ENCODE measurements at places on chromosomes 2 and 18.

DNA sequence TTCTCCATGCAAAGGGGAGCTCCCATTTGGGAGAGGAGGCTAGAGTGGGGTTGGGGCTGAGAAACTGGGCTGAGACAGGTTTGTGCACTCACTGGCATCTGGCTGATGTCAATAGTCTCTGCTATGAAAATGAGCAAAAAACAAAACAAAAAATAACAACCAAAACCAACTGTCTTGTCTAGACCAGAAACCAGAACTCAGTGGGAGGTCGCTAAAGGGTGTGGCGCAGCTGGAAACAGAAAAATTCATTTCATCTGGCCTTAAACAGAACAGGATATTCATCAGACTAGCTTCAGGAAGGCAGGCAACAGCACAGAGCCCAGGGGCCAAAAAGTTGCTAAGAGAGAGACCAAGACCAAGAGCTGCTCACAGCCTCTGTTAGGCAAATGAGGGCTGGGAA, 126.1 kb downstream of the THNSL2 start:
- no peak for DNase-seq

DNA sequence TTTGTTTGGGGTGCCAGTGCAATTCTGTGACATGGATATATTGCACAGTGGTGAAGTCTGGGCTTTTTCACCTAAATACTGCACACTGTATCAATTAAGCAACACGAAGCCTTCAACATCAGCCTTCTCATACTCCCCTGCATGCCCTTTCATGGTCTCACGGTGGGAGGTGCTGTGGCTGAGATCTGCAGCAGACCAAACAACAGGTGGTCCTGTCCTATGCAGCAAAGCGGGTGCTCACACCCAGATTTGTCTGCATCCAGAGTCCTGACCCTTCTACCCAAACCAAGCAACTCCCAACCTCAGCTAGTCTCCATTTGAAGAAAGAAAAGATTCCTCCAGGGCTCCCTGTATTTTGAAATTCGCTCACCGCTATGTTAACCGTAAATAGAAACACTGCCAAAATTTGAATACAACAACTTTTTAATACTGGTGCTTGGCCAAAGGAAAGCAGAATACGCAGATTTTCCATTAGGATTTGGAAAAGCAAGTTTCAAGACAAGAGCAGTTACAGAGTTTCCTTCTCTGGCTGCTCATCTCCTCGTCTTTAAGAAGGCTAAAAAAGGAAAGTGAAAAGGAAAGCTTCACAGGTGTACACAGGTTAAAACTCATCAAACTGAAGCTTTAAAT, 34.9 kb downstream of the FAM168B start:
- no peak for DNase-seq

DNA sequence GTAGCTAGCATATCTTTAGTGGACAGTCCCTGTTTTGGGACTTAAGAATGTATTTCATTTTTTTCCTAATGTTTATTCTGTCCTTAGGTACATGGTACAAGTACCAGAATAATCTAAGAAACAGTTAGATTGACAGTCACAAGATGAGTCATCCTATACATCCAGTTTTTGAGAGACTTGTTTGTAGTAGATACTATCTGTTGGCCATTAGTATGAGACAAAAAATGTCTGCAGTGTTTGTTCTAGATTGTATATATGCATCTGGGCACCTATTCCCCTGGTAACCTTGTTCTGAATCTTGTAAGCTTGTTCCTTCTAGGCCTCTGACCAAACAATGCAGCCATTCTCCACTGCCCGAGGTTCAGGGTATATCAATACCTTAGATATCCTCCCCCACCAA, 1343.5 kb downstream of the SUCLG1 start:
- DNase-seq, result no peak

DNA sequence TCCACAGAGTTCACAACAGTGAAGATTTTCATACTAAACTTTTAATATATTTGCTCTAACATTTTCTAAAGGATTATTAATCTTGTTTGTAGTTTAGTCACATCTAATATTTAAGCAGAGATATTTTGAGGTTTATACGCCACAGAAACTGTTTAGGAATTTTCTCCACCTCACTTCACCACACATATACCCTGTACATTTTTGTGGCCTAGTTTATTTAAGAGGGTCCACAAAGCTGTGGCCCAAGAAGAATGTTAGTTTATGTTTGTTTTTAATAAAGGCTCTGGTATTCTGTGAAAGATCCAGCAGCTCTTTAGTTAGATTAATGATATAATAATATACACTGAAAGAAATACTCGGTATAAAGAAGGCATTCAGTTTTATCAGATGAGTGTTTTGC, 132.7 kb upstream of the TTC27 start:
- DNase-seq, result no peak

DNA sequence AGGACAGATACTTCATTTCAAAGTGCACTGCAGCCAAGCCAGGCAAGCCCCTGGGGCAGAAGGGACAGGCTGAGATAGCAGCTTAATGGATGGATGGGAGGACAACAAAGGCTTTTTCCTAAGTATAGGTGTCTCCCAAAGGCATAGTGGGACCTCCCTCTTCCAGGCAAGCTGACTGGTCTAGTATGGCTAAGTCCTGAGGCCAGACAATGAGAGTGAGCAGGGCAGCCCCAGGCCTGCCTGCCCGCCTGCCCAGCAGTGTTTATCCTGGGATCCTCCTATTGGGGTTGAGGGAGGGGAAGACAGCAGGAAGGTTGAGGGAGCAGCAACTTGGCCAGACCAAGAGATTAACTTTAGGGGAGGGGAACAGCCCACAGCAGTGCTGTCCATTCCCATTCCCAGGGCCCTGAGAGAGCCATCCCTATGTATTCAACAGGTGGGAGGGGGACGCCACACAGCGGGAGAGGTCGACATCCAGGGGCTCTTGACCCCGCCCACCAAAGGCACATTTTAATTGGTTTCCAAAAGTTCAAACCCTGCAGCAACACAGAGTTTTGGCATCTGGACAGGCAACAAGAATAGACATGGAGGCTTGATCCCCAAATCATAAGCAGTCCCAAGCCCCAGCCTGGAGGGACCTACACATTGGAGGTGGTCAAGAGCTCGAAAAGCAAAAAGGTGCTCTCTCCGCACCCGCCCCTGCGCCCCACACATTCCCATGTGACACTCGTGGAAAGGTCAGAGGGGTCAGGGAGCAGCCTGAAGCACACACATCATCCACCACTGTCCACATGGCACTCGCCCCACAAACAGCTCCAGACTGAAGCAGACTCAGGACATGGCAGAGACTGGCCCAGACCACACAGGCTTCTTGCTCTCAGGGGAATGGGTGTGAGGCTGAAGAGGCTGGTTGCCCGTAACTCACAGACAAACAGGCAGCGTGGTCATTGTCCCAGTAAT, 2.9 kb upstream of the SFXN5 start:
- no peak for DNase-seq

Data from activated T-cell treated with anti-CD3 and anti-CD28 coated beads for 48 hours (primary cell).